ENCODE measurements at places on chromosomes 7 and 10. TPM values are rescaled to one million over a fixed set of nuclear protein-coding genes. Genes with fewer than 3 reads are reported as not detected.
A peak's percentile ranks its signal among the peaks of the same experiment; 100 is the strongest.

The TDRD1 gene
- 1.9 TPM for total RNA-seq

DNA sequence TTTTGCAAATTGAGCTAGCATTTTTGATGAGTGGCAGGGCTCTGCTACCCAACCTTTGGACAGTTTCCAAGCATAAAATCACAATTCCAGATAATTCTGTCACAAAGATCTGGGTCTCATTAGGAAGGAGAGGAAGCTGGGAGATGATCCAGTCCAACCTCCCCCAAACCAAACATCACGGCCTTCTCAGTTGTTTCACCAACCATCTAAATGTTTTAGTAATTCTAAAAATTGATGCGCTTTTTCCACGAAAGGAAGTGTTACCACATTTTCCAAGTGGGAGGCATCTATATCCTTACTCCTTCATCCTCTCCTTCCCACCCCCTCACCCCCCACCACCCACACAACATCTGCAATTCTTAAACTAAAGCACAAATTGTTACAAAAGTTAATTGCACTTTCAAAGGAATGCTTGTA, 108.3 kb downstream of the EGFR start:
- H3K27ac ChIP-seq: peak overlapping the region; percentile 81
- no peaks in the 10 kb centered on the region for H3K36me3 ChIP-seq
- peaks cover 80% of the 10 kb centered on the region for H3K4me1 ChIP-seq
- no peaks in the 10 kb centered on the region for H3K27me3 ChIP-seq

The CTAGE6 gene
- total RNA-seq: not detected

DNA sequence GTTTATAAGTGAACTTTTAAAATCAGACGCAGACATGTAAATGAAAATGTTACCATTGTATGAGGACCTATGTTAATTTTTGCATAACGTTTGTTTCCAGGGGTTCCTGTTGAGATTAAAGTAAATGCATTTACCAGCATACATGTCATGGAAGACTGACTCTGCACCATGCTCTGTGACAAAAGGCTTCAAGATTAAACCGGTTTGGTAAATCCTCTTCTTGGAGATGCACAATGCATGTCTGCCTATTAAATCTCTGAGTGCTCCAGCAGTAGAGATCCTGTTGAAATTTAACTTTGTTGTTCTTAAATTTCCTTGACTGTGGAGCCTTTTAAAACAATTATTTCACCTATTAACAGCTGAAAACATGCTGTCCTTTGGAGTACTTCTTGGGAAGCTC, 36.5 kb upstream of the JAZF1 start:
- H3K27ac ChIP-seq: no peak overlapping the region
- no peak overlapping the region for H3K4me3 ChIP-seq
- no peaks in the 10 kb centered on the region for H3K36me3 ChIP-seq

DNA sequence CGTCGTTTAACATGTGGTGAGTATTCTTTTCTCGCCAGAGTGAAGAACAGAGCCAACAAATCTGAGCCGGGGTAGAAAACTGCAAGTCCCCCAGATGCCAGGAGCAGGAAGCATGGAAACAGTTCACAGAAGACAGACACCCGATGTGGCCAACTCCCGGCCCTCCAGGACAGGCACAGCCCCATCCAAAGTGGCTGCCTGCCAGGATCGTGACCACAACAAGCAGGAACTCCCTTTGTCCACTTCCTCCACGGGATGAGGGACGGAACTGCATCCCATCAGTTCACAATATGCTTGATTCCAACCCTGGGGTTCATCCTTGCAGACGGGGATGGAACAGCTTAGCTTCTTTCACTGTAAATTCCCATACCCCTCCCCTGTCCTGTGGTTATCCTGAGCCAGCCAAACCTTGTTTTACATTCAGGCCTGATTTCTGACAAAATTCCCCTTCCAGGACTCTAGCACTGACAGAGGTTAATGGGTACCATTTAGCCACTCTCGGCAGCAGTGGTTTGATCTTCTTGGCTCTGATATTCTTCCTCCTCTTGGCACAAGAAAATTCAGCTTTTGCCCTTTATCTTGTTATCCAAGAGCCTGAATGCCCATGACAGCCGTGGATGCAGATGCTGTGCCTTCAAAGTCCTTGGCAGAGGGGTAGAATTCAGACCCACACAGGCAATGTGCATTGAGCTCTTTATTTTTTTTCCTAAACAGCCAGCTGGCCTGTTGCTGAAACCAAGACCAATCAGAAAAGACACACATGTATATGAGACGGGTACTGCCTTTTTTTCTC, 105.5 kb upstream of the FAM204A start:
- H3K36me3 ChIP-seq: no peaks in the 10 kb centered on the region
- H3K27ac ChIP-seq: no peak overlapping the region
- H3K27me3 ChIP-seq: peaks cover 66% of the 10 kb centered on the region
- peak; percentile 42 for DNase-seq
- H3K4me1 ChIP-seq: no peaks in the 10 kb centered on the region

DNA sequence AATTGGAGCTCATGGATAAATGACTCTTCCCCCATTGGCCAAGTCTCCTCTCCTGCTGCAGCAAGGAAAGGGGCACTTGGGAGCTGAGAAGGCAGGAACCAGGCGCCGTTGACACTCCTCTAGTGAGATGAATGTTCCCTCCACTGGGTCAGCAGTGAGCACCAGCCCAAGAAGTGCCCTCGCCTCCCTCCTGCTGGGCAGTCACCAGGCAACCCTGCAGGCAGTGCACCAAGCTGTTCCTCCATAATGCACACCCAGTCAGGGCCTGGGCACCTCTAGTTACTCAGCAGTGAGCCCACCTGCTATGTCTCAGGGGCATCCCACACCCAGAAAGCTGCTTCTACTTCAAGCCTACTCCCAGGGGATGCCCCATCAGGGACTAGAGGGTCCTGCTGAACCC, 84.3 kb downstream of the KCNMA1 start:
- no peaks in the 10 kb centered on the region for H3K36me3 ChIP-seq
- DNase-seq: no peak
- H3K27ac ChIP-seq: peak overlapping the region; percentile 60
- H3K4me1 ChIP-seq: no peaks in the 10 kb centered on the region
- H3K27me3 ChIP-seq: peaks cover 26% of the 10 kb centered on the region
- H3K4me3 ChIP-seq: no peak overlapping the region

Measured in left ventricle myocardium inferior (tissue), 1 donor.